ENCODE measurements at places on chromosomes 12 and 14.
A peak's percentile ranks its signal among the peaks of the same experiment; 100 is the strongest.

GRCh38 chr12:1593174-1594005, 991 bp downstream of the FBXL14 start:
- DNase-seq, result no peak

- peak; percentile 22 for DNase-seq
Measured at GRCh38 chr12:105922670-105923102, 216.1 kb downstream of the NUAK1 start.

DNA sequence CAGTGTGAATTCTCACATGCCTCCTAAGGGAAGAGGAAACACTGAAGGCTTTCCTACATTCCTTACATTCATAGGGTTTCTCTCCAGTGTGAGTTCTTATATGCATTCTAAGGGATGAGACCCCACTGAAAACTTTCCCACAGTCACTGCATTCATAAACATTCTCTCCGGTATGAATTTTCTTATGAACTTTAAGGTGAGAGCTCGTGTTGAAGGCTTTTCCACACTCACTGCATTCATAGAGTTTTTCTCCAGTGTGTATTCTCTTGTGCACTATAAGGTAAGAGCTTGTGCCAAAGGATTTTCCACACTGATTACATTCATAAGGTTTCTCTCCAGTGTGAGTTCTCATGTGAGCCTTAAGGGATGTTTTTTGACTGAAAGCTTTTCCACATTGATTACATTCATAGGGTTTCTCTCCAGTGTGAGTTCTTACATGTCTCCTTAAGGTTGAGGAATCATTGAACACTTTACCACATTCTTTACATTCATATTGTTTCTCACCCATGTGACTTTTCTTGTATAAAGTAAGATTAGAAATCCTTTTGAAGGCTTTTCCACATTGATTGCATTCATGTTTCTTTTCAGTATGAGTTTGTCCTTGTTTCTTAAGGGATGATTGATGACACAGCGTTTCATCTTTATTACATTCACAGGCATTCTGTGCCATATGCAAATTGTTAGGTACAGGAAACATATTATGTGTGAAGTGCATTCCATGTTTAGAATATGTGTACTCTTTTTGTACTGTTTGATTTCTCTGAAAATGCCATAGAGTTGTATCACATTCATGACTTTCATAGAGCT, 9.5 kb downstream of the ZNF891 start:
- no peak for DNase-seq

GRCh38 chr14:46322730-46323403, 328.7 kb downstream of the RPL10L start:
- DNase-seq, result no peak

GRCh38 chr12:106135781-106136180, 3.0 kb downstream of the NUAK1 start:
- no peak for DNase-seq

DNA sequence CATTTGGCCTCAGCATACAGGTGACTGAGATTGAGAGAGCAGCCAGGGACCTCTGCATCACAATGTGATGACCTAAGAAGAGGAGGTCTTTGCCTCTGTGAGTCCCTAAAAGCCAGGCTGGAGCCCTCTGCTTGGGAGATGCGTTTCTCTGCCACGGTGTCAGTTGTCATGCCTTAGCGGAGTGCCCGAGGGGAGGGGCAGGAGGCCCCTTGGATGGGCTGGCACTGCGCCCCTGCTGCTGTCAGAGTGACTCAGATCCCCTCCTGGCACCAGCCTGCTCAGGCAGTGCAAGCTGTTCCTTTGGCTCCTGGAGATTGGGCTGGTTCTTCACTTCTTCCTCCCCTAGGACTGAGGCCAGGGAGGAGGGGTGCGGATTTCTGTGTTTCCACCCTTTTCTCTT, 64.9 kb upstream of the KCNA5 start:
- DNase-seq, result no peak

- DNase-seq, result no peak
Measured at GRCh38 chr14:71130491-71131179, 223.4 kb downstream of the PCNX1 start.

DNA sequence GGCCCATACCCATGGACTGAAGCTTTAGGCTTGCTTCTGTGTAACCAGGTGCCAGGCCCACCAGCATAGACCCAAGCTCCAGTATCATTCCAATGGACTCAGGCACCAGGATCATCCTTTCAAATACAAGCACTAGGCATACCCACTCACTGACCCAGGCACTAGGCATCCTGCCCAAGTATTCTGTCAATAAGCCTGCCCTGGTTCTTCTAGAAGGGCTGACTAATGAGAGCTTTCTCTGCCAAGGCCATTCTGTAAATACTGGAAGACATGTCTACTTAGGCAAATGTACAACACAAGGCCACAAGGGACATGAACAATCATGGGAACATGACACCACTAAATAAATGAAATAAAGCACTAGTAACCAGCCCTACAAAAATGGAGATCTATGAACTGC, 352.2 kb downstream of the FSCB start:
- no peak for DNase-seq

DNA sequence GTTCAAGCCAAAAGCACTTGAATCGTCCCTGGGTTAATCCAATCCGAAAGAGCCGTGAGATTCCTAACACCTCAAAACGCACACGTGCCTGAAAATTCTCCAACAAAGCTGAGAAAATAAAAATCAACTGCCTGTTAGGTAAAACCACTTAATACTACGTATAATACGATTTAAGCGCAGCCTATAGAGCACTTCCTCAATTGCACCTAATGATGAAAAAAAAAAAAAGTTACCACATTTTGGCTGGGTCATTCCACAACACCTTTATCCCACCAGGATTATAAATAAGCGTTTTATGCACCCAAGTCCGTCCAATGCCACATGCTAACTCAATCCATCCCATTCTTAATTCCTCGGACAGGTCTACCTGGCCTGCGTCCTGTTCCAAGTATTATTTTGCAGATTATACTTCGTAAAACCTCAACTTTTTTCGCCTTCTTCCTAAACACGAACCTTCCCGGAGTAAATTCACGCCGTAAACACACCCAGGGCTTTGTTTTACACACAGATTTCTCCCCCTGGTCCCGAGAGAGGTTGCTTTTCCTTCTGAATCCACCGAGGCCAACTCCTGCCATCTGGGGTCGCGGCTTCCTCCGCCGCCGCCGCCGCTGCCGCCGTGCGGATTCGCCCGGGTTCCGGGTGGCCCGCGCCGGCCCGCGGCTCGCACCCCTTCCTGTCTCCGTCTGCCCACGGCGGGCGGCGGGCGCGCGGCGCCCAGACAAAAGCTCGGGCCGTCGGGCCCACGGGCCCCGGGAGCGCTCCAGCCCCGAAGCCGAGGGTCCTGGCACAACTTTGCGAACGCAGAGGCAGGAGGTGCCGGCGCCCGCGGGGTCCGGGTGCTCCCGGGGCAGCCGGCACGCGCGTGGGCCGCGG, 66.2 kb downstream of the RNF34 start:
- no peak for DNase-seq

DNA sequence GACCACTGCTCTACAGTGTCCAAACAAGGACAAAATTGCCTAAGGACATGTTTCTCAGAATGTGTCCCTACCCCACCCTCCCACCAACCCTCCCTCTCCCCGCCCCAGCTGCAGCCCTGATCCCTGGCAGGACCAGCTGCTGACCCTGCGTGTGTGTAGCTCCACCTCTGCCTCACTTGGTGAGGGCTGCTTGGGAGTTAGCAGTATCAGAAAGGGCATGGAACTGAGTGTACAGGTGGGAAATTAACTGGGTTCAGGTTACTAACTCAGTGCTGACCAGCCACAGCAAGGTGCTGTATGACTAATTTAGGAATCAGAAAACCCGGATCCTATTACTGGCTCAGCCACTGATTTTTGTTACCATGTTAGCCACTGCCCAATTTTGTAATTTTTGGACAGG, 11.3 kb upstream of the PLEKHD1 start:
- DNase-seq, result no peak

DNA sequence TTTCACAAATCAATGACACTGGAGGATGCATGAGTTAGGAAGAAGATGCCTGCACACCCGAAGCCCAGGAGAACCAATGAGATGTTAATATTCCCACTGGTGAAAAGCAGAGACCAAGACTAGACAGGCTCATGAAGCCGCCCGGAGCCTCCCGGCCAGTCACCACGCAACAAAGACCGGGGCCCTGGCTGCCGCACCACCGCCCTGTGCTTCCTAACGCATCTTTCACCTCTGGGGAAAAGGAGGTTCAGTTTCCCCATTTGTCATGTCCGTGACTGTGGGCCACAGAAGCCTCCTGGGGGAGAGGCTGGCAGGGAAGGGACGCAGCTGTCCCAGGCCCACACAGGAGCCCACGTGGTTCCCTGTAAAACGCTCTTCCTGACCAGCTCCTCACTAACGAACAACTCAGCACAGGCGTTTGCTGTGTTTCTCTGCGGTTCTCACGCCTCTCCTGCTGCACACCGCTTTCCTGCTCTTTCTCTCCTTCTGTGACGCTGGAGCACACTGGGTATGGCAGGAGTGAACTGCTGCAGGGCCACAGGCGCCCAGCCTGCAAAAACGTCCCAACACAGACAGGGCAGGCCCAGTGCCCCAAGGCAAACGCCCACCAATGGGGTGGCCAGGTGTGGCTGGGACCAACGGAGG, 10.8 kb downstream of the RIMBP2 start:
- no peak for DNase-seq

DNA sequence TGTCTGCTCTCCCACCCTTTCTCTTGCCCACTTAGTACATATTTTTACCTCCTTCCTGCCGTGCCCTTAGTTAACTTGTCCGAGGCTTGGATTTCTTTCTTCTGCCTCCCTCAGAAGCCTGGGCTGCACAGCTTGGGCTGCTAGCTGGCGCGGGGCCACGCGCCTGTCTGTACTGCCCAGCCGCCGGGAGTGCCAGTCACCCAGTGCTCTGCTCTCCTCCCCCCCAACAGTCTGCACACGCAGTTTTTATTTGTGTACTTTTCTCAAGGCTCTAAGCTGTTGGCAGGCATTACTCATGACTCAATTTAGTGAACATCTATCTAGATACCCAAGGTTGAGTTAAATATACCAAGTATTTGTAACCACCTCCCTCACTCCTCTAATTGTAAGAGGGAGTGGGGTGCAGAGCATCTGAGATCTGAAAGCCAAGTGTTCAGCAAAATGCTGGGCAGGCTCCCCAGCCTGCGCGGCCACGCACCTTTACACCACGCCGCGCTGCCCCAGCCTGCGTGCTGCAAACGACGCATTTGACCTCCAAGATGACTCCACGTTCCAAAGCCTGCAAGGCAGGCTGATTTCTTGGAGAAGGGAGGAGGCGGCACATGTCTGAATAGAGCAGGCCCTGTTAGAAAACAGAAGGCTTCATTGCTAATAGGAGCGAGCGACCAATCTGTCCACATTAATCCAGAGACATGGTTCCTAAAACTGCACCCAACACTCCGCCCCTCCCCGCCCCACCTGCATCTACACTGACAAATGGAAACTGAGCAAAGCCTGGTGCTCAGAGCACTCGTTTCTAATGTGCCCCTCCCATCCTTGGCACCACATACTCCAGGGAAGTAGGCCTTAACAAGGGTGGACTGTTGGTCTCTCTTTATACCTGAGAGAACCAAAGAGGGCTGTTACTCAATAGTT, 18.2 kb upstream of the CACNA2D4 start:
- DNase-seq, result no peak

- peak; percentile 36 for DNase-seq
Measured at GRCh38 chr14:83548061-83548839, 1981.7 kb upstream of the FLRT2 start.

DNA sequence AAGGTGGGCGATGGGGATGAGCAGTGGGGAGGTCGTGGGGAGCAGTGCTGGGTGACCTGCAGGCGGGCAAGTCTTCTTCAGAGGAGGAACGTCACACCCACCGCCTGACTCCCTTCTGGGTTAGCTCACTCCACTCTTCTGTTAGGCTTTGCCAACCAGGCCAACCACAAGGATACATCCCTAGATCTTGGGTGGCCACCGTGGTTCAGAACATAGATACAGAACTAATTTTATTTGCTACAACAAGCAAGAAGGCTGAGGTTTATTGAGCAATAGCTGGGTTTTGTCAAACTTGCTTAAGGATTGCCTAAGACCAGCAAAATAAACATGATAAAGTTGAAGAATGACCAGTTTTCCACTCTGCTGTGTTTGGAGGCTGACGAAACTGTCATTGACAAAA, 109.4 kb downstream of the DACT1 start:
- DNase-seq, result no peak

DNA sequence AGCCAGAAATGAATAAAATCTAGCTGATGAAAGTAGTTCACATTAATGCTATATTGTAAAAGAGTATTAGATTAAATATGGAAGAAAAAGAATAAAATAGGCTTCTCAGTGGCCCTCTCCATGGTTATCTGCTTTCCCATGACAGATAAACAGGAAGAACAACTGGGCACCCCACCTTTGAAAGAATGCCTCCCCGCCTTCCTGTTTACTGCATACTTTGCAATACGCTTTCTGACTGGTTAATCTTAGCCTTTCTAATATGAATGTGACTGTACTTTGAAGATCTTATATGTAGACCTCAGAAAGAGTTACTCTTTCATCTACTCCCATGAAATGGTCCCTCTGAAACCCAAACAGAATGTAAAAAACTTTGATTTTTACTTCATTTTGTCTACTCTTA, 34.1 kb upstream of the DAAM1 start:
- DNase-seq, result no peak

Data from HS-27A (cell line).